Fibroblast of skin of abdomen (primary cell): ENCODE measurements at places on chromosomes 12 and 14.

DNA sequence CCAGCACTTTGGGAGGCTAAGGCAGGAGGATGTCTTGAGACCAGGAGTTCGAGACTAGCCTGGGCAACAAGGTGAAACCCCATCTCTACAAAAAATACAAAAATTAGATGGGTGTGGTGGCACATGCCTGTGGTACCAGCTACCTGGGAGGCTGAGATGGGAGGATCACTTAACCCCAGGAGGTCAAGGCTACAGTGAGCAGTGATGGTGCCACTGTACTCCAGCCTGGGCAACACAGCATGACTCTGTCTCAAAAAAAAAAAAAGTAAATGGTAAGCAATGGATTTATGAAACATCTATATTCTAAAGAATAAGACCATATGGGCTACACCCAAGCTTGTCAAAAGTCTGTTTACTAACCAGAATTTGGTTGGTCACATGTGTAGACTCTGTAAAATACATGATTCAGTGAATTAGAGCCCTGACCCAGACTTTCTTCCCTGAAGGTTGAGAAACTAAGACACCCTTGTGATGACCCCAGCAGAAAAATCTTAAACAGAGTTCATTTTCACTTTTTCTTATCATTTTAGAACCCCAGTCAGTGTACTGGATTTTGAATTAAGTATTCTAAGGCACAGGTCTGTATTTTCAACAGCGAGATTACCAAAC, 12.1 kb downstream of the FGD6 start:
- DNase-seq = no peak

DNA sequence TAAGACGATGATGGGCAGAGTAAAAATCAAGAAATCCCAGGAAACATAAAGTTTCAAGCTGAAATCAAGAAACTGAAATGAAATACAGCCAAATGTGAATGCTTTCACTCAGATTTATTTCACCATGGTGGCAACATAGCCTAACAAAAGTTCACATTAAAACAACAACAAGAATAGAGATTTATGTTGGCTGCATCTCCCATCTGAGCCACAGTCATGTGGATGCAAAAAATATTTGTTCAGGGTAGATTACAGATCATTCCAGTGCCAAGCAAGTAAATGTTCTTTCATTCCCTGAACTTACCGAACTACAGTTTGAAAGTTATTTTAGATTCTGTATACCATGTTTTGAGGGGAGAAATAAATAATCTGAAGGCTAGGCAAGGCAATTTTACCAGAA, 159.9 kb upstream of the TMTC1 start:
- no peak for DNase-seq

DNA sequence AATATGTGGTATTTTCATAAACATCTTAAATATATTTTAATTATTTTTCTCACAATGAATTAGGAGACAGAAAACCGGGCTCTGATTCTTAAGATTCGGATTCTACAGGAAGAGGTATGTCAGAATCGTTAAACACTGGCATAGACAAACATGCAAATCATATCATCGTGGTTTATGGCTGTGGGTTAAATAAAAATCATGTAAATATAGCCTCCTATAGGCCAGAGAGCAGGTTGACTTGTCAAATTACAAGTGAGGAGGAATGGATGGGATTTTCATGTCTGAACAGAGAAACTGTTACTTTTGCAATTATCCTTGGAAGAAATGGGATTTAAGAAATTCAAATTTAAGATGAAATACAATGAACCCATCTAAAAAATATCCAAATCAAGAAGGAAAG, 74.9 kb upstream of the BCAT1 start:
- no peak for DNase-seq

DNA sequence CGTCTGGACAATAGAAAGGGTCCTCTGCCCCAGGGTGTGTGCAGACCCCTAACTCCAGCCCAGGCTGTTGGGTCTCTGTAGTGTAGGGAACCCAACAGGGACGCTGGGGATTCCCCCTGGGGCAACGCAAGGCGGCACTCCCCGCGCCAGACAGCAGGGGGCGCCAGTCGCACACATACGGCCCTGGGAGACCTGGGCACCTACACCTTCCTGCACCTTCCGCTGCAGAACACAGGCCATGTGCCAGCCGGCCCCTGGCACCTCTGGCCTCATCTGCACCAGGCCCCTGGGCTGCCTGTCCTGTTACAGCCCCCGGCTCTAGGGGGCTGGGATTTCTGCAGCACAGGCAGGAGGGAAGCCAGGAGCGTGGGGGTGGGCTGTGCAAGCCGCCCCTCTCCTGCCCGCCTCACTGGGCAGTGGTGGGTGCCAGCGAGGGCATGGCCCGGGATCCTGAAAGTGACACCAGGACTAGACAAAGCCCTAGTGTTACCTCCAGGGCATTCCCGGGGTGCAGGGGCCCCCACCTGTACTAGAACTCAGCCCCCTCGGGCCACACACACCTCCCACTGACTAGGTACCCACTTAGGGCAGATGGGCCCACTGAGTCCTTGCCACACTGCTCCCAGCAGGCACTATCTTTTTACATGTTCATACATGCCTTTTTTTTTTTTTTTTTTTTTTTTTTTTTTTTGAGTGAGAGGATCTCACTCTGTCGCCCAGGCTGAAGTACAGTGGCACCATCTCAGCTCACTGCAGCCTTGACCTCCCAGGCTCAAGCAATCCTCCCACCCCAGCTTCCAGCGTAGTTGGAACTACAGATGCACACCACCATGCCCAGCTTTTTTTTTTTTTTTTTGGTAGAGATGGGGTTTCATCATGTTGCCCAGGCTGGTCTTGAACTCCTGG, 37.5 kb downstream of the CCNK start:
- peak; percentile 40 for DNase-seq

GRCh38 chr14:73829526-73830431, 21.9 kb upstream of the PTGR2 start:
- peak; percentile 44 for DNase-seq

DNA sequence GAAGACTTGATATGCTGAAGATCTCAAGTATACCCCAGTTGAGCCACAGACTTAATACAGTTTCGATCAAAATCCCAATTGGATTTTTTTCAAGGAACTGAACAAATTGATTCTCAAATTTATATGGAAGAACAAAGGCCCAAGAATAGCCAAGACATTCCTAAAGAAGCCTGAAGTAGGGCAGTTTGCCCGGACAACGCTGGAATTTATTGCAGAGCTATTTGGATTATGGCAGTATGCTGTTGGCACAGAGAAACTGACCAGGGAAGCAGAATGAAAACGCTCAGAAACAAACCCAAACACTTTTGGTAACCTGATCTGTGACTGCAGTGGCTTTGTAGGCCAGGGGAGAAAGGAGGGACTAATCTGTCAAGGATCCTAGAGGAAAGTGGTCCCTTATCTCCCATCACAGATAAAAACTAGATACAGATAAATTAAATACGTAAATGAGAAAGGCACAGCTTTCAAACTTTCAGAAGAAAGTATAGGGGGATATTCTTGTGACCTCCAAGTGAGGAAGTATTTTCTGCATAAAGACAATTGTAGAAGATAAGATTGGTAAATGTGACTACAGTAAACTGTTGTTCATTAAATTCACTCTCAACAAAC, 35.9 kb upstream of the GSC start:
- peak; percentile 6 for DNase-seq

- DNase-seq = peak; percentile 33
Measured at GRCh38 chr14:69423279-69423678, 24.8 kb downstream of the SLC39A9 start.

DNA sequence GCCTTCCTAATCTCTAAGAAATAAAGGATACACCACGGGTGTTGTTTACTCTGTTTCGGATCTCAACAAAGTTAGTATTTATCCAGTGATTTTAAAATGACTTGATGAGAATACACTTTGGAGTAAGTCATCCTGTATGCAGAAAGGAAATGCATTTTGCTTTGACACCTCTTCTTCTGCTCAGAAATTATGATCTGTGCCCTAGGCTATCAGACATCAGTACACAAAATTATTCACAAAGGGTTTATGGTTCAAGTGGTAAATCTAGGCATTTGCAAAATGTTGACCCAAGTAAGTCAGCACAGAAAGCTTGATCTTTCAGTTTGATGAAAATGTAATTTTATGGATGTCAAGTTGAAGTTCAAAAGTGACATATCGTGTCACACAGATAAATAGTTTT, 248.5 kb downstream of the ATP23 start:
- no peak for DNase-seq

GRCh38 chr14:94408546-94409095, 20.2 kb upstream of the SERPINA1 start:
- DNase-seq = no peak

- no peak for DNase-seq
Measured at GRCh38 chr14:74784634-74785033, 21.5 kb downstream of the YLPM1 start.

DNA sequence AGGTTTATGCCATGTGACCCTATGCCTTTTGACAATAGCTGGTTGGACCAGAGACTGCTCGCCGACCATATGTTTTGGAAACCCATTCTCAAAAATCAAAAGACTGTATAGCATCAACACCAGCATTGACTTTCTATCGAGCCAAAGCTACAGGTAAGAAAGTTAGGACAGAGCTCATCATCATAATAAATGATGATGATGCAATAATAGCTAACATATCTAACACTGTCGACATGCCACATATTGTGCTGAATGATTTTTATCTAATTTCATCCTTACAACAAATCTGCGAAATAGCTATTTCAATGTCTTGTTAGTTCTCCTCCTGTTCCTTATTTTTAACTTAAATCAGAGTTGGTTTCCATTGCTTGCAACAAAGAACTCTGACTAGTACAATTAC, 102.9 kb downstream of the EGLN3 start:
- no peak for DNase-seq

- no peak for DNase-seq
Measured at GRCh38 chr12:56676851-56677580, 11.1 kb downstream of the PTGES3 start.

DNA sequence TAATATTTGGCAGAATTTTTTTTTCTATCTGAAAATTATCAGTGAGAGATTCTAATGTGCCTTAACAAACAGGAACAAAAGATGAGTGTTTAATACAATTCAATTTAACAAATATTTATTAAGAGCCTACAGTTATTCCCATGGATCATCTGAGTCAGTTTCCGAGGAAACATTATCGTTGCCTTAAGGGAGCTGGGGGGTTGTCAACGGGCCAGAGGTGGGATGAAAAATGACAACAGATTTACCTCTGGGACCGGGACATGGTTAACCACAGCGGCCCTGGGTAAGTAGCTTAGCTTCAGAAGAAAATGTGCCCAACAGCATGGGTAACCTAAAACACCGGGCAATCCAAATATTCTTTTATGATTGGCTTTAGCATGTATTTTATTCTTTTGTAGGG, 113.6 kb downstream of the DAD1 start:
- DNase-seq = no peak

- no peak for DNase-seq
Measured at GRCh38 chr12:131971226-131971625, 21.5 kb downstream of the EP400 start.

DNA sequence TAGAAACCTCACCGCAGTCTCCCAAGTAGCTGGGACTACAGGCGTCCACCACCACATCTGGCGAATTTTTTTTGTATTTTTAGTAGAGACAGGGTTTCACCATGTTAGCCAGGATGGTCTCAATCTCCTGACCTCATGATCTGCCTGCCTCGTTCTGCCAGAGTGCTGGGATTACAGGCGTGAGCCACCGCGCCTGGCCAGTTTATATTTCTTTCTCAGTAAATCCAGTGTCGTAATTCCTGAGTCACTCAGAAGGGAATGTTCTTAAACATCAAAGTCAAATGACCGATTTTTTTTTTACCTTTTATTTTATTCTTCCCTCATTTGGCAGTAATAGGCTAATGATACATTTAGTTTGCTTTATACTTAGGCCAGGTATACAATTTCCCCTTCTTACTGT, 80.5 kb downstream of the FBXO33 start:
- no peak for DNase-seq

- DNase-seq = peak; percentile 74
Measured at GRCh38 chr14:100828031-100828769, 2.3 kb downstream of the MEG3 start.

GRCh38 chr14:37088356-37089215, 83.8 kb downstream of the SLC25A21 start:
- DNase-seq = no peak

DNA sequence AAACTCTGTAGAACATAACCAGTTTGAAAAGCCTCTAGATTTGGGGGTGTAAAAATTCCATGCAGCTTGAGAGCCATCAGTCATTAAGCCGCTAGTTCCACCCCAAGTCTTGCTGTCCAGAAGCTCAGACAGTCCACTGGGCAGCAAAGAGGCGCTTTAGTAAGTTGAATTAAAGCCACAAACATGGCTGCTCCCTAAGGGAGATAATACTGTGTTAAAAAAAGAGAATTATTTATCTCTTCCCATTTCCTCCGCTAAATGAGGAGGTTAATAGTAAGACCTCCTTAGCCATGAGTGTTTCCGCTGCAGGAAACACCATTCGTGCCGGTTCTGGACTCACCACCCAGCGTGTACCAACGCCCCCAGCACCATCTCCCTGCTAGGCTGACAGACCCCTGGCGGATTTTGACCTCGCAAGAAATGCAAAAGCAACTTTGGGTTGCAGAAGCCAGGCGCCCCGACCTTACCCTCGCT, 536 bp downstream of the TM7SF3 start:
- DNase-seq = peak; percentile 17

- no peak for DNase-seq
Measured at GRCh38 chr14:41549282-41549681, 57.4 kb upstream of the LRFN5 start.

DNA sequence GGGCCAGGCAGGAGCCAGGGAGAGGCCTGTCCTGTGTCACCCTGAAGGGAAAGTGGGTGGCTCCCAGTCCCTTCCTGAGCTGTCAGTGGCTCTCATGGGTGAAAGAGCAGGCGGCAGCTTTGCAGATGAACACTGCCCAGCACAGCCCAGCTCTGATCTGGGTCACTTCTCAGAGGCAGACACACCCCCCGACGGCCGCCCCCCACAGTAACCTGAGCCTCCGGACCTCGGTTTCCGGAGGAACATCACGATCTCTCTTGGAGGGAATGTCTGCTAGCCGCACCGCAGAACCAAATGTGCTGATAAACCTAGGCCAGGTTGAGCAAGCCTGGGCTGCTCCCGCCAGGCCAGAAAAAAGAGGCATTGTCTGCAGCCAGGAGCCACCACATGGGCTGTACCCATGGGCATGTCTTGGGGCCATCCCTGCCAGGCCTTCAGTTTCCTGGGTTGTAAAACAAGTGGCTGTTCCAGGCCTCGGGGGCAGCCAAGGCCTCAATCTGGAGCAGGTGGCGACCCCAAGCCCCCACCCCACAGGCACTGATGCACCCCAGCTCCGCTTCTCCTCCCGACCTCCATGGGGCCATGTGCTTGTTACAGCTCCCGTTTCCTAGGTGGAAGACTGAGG, 57.6 kb downstream of the NCOR2 start:
- DNase-seq = peak; percentile 70

- peak; percentile 29 for DNase-seq
Measured at GRCh38 chr14:65961004-65961403, 525.2 kb upstream of the CCDC196 start.

DNA sequence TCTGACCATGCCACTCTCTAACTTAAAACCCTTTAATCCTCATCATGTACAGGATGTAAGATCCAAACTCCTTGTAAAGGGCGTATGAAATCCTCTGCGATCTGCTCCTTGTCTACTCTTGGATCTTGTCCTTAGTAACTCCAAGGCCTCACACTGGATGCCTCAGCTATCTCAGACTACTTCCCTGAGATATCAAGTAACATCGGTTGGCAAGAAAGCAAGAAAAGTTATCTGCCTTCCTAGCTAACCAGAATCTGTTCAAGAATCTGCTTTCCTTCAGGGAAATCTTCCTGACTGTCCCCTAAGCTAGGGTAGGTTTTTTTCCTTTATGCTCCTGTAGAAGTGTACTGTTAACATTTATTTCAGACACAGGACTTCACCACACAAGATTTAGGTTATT, 82.6 kb downstream of the TAOK3 start:
- peak; percentile 18 for DNase-seq
